ENCODE measurements at places on chromosomes 7 and 10.

GRCh38 chr10:102710609-102711008, 3.6 kb downstream of the ARL3 start:
- DNase-seq = no peak

DNA sequence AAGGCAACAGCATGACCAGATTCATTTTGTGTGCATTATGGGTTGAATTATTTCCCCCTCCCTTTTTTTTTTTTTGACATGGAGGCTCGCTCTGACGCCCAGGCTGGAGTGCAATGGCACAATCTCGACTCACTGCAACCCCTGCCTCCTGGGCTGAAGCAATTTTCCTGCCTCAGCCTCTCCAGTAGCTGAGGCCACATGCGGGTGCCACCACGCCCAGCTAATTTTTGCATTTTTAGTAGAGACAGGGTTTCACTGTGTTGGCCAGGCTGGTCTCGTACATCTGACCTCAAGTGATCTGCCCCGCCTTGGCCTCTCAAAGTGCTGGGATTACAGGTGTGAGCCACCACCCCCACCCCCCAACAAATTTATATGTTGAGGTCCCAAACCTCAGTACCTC, 42.0 kb downstream of the ZNF783 start:
- no peak for DNase-seq

GRCh38 chr10:106789623-106790022, 374.9 kb downstream of the SORCS1 start:
- no peak for DNase-seq

GRCh38 chr7:151244841-151245346, 3.6 kb downstream of the SMARCD3 start:
- no peak for DNase-seq

DNA sequence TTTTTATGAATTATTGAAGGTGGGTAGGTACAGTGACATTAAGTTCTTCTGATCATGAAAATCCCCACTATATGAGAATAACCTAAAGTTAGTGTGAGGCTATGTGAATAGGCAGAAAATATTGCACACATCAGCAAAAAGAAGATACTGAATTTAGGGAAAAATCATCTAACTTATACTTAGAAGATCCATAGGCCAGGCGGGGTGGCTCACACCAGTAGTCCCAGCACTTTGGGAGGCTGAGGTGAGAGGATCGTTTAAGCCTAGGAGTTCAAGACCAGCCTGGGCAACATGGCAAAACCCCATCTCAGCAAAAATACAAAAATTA, 49.5 kb upstream of the ARHGAP12 start:
- DNase-seq = no peak

DNA sequence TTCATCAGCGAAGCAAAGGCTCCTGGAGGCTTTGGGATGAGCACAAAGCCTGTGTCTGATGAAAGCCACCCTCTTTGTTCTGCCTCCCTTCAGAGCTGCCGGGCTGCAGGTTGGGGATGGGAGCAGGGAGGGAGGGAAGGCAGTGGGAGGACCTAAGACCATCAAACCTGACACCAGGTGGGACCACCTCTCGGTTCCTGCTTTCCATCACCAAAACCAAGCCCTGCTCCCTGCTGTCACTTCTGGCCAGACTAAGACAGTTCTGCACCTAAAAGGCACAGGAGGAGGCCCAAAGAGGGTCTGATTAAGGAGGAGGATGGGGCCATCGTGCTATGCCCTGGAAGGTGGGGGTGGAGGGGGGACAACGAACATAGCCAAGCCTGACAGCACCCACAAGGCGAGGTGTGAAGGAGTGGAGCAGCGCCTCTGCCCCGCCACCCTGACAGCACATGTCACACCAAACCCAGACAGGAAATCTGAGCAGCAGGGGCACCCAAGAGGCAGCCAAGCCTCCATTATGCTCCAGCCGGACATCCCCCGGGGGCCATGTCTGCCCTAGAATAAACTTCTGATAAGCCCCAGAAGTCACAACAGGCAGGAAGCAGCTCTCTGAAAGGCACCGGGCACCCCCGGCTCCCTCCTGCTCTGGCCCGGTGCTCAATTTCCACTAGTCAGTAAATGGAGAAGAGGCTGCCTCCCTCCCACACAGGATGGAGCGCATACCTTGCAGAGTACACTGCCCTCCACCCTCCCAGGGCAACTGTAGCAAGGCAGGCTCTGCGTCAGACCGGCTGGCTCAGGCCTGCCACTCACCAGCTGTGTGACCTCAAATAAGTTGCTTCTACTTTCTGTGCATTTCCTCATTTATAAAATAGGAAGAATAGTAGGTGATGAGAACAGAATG, 48.9 kb downstream of the DLG5 start:
- DNase-seq = no peak

- DNase-seq = no peak
Measured at GRCh38 chr10:100109670-100110069, 28.0 kb upstream of the CPN1 start.

DNA sequence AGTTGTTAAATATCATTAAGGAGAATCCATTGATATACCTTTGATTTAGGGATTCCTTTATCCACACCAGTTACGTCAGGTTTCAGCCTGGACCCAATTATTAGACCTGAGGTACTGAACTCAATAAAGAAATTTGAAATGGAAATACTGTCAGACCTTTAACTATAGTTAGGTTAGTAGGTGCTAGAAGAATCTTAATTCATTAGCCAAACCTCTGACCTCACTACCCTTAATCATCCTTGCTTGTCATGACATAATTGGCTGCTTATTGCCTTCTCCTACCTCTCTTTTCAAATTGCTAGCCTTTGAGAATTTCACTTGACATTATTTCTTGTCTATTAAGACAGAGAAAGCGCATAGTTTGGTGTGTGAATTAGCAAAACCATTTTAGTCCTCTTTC, 27.1 kb downstream of the SMNDC1 start:
- no peak for DNase-seq

GRCh38 chr7:116697761-116698160, 25.8 kb downstream of the MET start:
- no peak for DNase-seq

GRCh38 chr7:1219498-1219897, 13.2 kb upstream of the UNCX start:
- no peak for DNase-seq

DNA sequence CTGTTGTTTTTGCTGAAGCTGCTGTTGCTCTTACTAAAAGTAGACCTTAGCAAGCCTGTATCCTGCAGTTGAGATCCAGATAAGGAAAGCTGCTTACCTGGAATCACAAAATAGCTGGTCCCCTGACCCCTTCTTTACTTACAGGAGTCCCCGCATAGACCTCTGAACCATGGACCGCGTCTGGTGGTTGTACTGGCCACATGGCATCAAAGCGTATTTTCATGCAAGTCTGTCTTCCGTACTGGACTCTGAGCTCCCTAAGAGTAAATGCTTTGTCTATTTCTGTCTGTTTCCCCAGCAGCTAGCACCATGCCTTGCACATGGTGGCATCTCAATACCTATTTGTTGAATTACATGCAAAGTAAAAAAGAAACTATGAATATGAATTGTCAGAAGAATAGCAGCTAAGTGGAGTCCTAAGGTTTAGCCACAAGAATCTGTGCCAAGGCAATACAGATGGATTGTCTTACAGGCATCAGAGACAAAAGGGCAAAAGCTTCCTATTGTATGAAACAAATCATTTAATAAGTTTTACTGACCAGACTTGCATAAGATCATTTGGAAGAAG, 159.2 kb downstream of the PAXIP1 start:
- no peak for DNase-seq

- DNase-seq = no peak
Measured at GRCh38 chr10:102118867-102119266, 1.3 kb downstream of the LDB1 start.

- no peak for DNase-seq
Measured at GRCh38 chr7:71824006-71824760, 588.0 kb downstream of the CALN1 start.
